NCI-H1092 treated with DMSO at 0.1 percent for 48 hours (cell line): ENCODE measurements at places on chromosomes 5 and 9.

DNA sequence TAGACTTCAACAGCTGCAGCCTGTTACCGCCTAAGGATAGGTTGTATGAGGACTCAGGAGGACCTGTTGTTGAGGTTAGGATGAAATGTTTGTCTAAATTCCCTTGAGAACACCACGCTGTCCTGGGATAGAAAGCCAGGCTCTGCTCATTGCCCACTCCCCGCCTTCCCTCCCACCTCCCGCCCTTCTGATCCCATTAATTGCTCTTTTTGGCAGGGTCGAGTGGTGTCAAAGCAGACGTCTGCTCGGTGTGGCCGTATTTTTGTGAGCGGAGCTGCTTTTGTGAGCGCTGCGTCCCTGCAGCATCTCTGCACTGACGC, 62.3 kb downstream of the SPATA31C2 start:
- DNase-seq, result peak; percentile 82

DNA sequence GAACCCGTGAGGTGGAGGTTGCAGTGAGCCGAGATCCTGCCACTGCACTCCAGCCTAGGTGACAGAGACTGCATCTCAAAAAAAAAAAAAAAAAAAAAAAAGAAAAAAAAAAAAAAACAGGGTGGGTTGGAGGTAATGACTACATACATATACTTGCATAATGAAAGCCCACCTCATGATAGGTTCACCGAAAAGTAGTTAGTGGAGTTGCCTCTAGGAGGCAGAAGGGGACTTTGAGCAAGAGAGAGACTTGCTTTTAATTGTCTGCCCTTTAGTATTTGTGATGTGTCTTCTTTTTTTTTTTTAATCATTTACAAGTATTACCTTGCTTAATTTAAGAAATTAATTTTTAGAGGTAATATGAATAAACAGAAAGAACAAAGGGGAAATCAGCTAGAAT, 99.8 kb downstream of the PPARGC1B start:
- no peak for DNase-seq

GRCh38 chr9:27534131-27534530, 4.5 kb upstream of the MOB3B start:
- DNase-seq, result peak; percentile 30

GRCh38 chr9:107733523-107733894, 243.9 kb upstream of the KLF4 start:
- no peak for DNase-seq
